ENCODE measurements at places on chromosomes 7 and 10. TPM values are rescaled to one million over a fixed set of nuclear protein-coding genes. Genes with fewer than 3 reads are reported as not detected.
A peak's percentile ranks its signal among the peaks of the same experiment; 100 is the strongest.

DNA sequence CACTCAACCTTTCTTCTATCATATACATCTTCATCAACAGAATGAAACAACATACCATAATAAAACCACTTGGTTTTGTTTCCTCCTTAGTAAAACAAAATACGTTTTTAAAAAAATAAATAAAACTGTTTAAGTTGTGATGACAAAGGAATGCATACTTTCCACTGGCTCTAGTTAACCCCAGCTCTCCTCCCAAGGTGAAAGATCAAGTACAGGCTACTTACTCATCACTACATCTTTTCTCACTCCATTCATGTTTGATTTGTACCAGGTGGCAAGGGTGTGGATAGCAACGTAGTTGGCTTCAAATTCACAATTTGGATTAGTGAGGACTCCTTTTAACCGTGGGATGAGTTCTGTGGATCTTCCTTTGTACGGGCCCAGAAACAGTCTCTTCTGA lies 14.7 kb downstream of the OGA start:
- H3K4me3 ChIP-seq: no peak overlapping the region
- peaks cover 13% of the 10 kb centered on the region for H3K4me1 ChIP-seq
- no peaks in the 10 kb centered on the region for H3K27me3 ChIP-seq
- no peak for DNase-seq

DNA sequence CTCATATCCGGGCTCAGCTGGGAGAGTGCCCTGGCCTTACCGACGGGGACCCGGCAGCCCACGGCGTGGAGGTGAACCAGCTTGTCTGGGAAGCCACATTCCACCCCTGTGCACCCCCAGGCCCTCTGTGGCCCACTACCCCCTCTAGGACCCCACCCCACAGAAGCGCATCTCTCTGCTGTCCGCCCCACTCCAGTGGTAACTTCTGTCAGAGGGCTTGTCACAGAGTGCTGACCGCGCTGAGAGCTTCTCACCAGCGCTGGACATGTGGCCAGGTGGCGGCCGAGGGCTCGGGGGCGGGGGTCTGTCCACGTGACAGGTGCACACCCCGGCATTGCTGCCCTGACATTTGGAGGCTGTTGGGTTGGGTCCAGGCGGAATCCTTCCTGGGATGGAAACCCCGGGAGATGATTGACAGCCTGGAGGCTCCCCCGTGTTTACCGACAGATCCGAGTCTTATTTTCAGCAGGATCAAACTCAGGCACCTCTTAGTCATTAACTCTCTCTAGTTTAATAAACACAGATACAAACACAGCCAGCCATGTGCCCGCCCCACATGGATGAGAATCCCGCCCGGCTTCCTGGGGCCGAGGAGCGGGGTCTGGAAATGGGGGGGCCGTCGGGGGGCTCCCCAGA lies 5.1 kb downstream of the ELFN1 start:
- no peak overlapping the region for H3K4me3 ChIP-seq
- DNase-seq: no peak
- H3K27ac ChIP-seq: no peak overlapping the region
- H3K4me1 ChIP-seq: no peaks in the 10 kb centered on the region

DNA sequence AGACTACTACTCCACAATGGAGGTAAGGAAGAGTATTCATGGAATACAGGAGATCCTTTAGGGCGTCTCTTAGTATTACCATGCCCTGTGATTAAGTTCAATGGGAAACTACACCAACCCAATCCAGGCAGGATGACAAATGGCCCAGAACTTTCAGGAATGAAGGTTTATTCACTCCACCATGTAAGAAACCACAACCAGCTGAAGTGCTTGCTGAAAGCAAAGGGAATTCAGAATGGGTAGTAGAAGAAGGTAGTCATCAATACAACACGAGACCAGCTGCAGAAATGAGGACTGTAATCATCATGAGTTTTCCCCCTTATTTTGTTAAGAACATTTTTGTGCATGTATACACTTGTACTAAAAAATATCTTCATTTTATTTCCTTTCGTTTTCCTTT lies 76.6 kb downstream of the GPR37 start:
- H3K36me3 ChIP-seq: no peaks in the 10 kb centered on the region
- H3K27ac ChIP-seq: no peak overlapping the region
- no peak for DNase-seq
- no peaks in the 10 kb centered on the region for H3K4me1 ChIP-seq
- no peaks in the 10 kb centered on the region for H3K27me3 ChIP-seq
- H3K4me3 ChIP-seq: no peak overlapping the region

- DNase-seq: no peak
- no peak overlapping the region for H3K4me3 ChIP-seq
- peaks cover 37% of the 10 kb centered on the region for H3K36me3 ChIP-seq
Measured at GRCh38 chr7:739983-740942, 13.2 kb upstream of the PRKAR1B start.

- H3K4me3 ChIP-seq: peak overlapping the region; percentile 84
- H3K27ac ChIP-seq: peak overlapping the region; percentile 88
- no peaks in the 10 kb centered on the region for H3K27me3 ChIP-seq
Measured at GRCh38 chr10:79904671-79905321, 44.1 kb downstream of the SFTPD start.

DNA sequence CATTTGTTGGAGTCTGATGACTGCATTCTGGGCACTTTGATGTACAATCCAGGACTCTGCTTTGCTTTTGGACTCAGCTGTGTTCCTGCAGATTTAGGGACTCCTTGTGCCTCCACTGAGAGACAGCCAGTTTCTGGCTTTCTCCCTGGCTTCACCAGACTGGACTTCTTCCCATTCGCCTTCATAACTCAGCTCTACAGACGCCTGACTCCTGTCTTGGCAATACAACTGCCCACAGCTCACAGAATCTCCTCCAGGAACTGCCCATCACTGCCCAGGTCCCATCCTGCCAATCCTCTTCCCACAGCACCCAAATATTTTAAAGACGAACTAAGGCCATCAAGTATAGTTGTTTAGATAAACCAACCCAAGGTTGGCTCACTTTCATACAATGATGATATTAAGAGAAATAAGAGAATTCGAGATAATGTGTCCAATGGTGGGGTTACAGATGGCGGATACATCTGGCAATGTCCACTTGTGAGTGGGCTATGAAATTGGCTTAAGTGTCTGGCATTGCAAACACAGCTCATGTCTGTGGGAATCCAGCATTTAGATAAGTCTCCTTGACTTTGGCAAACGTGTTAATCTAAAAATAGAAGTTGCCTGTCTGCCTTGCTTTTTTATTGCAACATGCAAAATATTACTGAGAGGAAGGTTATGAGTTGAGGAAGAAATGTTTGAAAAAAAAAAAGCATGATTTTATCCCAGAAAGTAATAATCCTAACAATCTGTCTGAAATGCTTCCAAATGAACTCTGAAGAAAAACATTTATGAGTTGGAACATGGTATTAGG lies 95.1 kb downstream of the ITGA8 start:
- no peaks in the 10 kb centered on the region for H3K27me3 ChIP-seq
- H3K4me3 ChIP-seq: no peak overlapping the region
- peaks cover 9% of the 10 kb centered on the region for H3K4me1 ChIP-seq
- no peaks in the 10 kb centered on the region for H3K36me3 ChIP-seq
- DNase-seq: no peak

GRCh38 chr10:16965740-16966447 lies 148.7 kb upstream of the RSU1 start:
- peaks cover 34% of the 10 kb centered on the region for H3K4me1 ChIP-seq
- H3K27me3 ChIP-seq: no peaks in the 10 kb centered on the region
- H3K27ac ChIP-seq: peak overlapping the region; percentile 81
- no peak overlapping the region for H3K4me3 ChIP-seq
- no peak for DNase-seq

The HGF gene
- polyA plus RNA-seq: 1.5 TPM

The CALML3 gene
- not detected for polyA plus RNA-seq

The NFE2L3 gene
- polyA plus RNA-seq: 2.1 TPM
